ENCODE measurements at places on chromosomes 2 and 18.

DNA sequence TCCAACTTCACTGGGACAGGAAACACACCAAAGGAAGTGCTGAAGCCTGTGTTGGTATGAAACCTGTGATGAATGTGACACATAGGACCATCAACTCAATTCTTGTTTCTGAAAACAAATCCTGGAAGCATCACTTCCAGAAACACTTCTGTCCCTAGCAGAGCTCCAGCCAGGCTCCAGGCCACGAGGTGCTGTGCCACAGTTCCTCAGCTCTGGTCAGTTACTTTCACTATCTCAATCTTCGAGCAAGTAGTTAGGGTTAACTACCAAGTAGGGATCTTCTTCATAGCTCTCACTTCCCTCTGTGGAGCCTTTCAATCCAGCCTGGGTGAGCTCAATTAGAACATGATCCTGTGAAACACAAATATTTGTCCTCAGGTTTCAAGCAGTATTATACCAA, 3.6 kb upstream of the LCT start:
- DNase-seq = no peak

DNA sequence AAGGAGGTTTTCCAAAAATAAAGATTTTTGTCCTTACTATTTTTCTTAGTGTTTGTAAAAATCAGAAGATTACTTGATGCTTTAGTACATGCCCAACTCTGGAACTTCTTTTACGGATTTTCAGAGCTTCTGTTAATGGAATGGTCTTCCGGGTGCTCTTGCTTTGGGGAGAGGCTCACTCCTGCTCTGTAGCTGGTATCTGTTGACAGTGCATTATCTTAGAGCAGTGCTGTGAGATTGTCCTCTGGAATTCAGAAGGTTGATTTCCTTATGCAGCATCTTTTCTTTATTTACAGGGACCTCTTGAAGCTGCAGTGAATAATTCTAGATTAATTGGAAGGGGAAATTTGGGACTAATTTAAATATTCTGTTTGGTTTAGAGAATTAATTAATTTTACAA, 4.6 kb downstream of the MAPRE2 start:
- DNase-seq = no peak

- no peak for DNase-seq
These were observed 58.2 kb upstream of the ACSL3 start for GRCh38 chr2:222802514-222803196.

DNA sequence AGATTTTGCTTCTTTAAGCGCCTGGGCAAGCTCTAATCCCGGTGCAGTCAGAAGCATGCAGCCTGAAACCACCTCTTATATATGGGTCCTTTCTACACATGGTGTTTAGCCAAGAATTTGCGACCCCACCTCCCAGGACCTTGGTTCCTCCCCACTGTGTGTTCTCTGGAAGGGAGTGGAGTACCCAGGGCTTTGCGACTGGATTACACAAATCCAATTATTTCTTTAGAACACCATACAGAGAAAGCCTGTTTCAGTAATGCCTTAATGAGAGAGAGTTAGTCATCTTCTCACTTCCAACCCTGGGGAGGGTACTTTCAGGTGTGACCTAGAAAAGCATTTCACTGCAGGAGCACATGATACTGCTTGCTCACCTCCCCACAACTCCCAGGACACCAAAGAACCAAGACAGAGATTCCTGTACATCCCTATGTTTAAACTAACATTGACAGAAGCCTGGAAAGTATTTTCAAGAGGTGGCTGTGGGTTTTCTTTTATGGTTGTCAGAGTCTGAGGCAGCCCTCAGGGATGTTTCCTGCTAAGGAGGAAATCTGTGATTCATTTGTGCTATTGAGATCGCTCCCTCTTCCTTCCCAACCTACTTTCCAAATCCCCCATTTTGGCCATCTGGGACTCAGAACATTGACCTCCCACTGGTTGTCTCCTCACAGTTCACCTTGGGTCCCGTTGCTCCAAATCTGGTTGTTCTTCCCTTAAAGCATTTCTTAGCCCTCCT, at the start of gene CAPN14:
Gene CAPN14 (minus strand): TSS at position 51 of the 736 bp plus-strand sequence. CDS start 12,068 bp downstream, outside the sequence.
- no peak for DNase-seq

- DNase-seq = no peak
These were observed 395.6 kb downstream of the TDRD15 start for GRCh38 chr2:21519412-21519811.

- DNase-seq = no peak
These were observed 10.9 kb downstream of the INPP4A start for GRCh38 chr2:98455494-98455976.

DNA sequence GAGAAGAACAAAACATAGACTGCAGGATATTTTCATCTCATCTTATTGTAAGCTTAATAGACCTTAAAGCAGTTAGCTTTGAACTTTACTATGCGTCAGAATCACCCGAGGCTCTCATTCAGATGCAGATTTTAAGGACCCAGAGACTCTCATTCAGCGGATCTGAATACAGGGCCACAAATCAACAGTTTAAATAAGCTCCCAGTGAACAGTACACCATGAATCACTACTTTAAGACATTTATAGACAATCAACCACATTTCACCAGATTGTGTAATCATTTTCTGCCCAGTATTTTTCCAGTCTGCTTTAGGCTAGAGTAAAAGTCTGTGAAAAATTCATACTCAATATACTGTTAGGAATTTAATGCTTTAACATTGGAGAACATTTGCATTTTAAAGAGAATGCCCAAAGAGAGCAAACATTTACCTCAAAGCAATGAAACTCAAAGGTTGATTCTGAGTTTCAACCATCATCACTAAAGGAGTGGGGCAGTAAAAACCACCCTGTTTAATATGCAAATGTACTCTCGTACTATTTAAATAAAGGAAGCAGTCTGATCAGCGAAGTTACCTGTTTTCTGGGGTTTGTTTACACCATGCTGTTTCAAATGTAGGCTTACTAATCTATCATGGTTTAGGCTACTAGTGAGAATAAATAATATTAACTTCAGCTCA, 11.0 kb upstream of the ALPK2 start:
- DNase-seq = no peak

DNA sequence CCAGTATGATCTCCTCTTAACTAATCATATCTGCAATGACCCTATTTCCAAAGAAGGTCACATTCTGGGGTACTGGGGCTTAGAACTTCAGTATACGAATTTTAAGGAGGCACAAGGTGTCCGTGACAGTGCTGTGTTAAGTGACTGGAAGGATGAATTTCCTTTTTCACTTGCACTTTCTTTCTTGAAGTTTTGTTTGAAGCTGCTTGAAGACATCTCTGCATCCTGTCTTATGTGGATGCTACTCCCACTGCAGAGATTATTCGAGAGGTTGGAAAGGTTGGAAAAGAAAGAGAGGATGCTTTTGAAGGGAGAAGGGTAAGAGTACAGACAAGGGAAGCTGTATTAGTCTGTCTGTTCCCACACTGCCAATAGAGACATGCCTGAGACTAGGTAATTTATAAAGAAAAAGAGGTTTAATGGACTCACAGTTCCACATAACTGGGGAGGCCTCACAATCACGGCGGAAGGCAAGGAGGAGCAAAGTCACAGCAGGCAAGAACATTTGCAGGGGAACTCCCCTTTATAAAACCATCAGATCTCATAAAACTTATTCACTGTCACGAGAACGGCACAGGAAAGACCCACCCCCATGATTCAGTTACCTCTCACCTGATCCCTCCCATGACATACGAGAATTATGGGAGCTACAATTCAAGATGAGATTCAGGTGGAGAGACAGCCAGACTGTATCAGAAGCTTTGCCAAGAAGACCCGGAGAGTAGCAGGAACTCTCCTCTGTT, 3.6 kb upstream of the RNF144A start:
- no peak for DNase-seq

DNA sequence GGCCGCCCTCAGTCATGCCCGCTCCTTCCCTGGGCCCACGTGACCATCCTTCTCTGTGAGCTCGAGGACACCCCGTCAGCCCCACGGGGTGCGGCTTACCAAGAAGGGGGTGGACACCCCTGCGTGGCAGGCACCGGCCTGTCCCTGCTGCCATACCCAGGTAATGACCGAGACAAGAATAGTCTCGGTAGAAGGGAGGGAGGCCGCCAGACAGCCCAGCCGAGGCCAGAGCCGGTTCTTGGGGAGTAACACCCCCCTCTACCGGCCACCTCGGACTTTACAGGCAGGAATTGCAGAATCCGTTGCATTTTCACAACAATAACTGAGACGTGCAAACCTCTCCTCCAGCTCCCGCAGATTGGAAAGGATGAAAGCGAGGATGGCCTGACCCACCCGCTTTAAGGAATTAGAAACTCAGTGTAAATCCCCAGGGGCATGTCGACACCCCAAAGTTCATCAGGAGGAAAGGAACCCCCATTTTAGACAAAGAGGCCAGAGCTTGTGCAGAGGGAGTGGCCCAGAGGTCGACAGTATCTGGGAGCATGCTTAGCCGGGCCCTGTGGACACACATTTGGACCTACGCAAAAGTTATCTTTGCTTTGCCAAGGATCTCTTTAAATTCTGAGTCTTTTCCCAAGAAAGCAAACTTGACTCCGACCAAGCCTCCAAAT, 60.1 kb upstream of the GLI2 start:
- peak; percentile 67 for DNase-seq
